Amygdala (tissue), 56 donors: ENCODE measurements at places on chromosomes 16 and 17.

DNA sequence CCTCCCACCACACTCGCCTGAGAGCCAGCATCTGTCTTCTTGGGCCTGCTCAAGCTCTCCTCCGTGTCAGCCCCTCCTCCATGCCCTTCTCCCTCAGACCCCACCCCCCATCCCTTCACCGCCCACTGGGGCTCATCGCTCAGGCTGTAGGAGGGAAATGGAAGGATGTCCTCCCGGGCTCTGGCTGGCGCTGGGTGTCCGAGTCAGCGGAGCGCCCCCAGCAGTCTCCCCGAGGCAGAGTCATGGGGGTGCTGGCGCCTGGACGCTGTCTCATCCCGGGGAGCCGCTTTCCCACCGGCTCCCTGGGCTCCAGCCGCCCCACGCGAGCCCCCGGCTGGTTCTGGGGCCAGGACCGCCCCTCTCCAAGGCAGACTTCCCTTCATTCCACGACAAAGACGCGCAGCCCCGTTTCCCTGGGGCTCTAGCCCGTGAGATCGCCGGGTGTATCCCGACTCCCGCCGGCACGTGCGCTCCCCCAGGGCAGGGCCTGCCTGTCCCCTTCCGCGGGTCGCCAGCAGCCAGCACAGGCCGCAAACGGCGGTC is 428 bp upstream of the ANTKMT start:
- DNase-seq = peak; percentile 69

DNA sequence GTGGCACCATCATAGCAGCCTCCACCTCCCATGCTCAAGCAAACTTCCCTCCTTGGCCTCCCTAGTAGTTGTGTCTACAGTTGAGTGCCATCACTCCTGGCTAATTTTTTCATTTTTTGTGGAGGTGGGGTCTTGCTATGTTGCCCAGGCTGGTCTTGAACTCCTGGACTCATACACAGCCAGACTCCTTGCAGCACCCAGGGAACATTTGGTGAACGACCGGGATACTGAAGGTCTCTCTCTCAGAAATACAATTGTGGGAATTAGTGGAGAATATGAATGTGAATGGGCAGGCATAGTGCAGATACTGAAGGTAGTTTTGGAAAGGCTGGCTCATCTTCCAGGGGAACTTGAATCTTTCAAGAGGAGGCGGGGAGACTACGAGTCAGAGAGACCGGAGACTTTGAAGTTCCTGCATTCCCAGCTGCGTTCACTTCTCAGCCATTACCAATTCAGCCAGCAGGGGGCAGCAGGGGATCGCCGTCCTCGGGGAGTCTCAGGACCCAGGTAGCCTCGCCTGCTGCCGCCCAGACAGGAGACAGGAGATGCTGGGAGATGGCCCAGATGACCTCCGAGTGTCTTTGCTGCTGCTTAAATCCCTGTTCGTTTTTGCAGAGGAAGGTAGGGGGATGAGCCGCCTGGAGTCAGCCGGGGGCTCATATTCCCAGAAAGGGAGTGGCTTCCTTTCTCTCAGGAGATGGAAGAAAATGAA is 68.6 kb downstream of the HAPSTR1 start:
- DNase-seq = peak; percentile 70

DNA sequence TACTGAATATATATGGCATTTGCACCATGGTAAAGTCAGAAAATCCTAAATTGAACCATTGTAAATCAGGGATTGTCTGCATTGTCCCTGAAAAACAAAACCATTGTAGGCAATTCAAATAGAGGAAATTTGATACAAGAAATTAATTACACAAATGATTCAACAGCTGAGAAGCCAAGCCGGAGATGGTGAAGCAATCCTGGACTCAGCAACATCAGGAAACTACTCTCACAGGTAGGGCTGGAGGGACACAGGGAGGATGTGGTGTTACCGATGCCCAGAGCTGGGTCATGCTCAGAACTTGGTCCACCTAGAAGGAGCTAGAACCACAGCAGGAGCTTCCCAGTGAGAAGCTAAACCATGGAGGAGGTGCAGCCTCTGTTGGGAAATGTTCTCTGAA is 18.5 kb upstream of the SCNN1B start:
- DNase-seq = no peak

- no peak for DNase-seq
Observed at GRCh38 chr17:76527430-76528111, 9.9 kb downstream of the CYGB start.

GRCh38 chr17:7589891-7590691 is at the start of gene SOX15:
SOX15 (minus strand) TSS chr17:7590094; CDS start chr17:7589676, 418 bp downstream.
- DNase-seq = no peak

GRCh38 chr17:80384078-80384960 is 30.6 kb upstream of the ENDOV start:
- DNase-seq = no peak

GRCh38 chr16:10694306-10694705 is 424 bp downstream of the TEKT5 start:
- no peak for DNase-seq

DNA sequence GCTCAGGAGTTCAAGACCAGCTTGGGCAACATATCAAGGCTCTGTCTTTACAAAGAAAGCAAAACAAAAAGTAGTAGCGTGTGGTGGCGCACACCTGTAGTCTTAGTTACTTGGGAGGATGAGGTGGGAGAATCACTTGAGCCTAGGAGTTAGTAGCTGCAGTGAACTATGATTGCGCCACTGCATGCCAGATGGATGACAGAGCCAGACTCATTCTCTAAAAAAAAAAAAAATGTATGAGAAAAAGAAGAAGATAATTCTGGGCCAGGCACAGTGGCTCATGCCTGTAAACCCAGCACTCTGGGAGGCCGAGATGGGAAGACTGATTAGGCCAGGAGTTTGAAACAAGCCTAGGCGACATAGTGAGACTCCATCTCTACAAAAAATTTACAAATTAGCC is 28.5 kb downstream of the STAT5B start:
- DNase-seq = no peak

DNA sequence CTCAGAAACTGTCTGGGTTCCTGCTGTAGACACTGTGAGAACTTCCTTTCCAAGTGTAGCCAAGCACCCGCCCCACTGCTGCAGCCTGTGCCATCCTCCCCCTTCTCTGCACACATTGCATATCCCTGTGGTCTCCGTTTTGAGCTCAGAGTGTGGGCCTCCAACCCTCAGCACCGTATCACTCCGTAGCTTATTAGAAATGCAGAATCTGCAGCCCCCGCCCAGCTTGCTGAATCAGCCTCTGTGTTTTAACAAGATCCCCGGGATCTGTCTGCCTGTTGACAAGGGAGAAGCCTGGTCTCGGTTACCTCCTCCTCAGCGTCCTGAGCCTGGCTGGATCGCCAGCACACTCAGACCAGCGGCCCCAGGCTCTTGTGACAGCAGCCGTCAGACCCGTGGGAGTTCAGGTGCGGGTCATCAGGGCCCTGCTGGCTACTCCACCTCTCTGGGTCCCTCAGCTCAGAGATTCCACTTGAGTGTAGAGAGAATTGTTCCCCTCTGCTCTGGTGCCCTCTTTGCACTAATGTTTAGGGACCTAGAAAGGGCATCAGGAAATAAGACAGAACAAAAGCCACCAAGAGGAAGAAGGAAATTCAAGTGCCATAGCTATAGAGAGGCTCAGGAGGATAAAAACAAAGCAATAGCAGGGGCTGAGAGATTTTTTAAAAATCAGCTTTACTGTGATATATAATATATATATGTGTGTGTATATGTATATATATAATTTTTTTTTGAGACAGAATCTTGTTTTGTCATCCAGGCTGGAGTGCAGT is 92.3 kb downstream of the PITPNC1 start:
- no peak for DNase-seq

- peak; percentile 16 for DNase-seq
Observed at GRCh38 chr16:1823821-1824220, 2.8 kb downstream of the HAGH start.

- DNase-seq = no peak
Observed at GRCh38 chr16:84109598-84110335, 7.0 kb downstream of the MBTPS1 start.

DNA sequence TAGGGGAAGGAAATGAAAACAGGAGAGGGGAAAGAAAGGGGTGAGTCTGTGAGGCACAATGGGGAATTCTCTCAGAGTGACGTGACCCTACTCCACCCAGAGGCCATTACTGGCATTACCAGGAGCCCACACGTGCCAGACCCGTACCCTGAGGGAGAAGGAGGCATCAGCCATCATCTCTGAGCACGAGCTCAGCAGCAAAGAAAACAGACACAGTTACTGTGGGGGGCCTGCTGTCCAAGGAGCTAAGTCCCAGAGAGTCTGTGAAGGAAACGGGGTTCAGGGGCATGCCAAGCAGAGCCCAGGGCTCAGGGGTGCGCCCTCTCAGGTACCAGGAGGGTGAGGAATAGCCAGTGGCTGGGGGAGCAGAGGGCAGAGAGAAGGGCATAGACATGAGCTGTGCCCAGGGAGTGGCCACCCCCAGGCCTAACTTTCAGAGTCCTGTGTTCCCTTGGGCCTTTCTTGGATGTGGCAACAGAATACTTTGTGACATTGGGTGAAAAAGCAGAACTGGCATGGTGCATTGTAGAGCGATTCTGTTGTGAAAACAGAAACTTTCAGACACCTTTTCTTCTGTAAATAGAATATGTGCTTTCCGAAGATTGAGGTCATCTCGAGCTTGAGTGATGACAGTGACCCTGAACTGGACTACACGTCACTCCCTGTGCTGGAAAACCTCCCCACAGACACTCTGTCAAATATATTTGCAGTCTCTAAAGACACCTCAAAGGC is 11.3 kb downstream of the TAF1C start:
- no peak for DNase-seq

DNA sequence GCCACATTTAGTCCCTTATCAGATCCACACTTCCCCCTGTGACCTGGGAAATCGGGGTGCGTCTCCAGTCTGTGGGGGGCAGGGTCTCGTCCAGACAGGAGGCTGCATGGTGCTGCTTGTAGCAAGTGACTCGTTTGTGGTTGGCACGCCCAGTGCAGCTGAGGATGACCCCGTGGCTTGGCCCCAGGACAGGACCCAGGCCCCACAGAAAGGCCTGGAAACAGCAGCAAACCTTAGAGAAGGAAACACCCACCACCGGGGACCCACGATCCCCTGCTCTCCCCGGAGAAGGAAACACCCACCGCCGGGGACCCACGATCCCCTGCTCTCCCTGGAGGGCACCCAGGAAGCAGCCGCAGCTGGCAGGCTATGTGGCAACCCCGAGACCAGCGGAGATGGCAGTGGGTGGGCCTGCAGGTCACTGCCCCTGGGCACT is 8.2 kb upstream of the C16orf95 start:
- no peak for DNase-seq

DNA sequence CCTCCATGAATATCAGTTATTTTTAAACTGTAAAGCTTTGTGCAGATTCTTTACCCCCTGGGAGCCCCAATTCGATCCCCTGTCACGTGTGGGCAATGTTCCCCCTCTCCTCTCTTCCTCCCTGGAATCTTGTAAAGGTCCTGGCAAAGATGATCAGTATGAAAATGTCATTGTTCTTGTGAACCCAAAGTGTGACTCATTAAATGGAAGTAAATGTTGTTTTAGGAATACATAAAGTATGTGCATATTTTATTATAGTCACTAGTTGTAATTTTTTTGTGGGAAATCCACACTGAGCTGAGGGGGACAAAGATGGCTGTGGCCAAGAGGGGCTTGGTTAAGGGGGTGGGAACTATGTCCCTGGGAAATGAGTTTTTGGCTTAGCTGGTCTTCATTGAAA is 2.3 kb downstream of the CCL11 start:
- no peak for DNase-seq

DNA sequence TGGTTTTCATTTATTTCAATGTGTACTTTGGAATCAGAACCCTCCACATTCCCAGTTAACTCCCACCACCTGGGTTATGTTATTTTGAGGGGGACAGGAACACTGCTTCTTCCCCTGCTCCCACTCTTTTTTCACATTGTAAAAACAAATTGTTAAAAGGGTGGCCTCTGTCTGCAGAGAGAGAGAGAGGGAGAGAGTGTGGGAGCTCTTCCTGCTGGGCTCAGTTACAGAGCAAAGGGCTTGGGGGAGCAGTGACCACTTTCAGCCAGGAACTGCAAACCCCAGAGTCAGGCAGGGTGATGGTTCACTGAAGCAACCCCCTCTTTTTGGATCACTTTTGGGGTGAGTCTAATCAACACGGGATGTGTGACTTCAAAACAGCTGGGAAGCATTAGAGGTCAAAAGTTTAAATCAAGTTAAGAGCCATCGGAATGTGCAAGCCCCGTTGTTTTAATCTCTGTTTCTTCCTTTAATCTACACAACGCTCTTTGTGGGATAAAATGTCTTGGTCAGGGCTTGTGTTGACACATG is 577.0 kb upstream of the CDH11 start:
- no peak for DNase-seq

GRCh38 chr16:81520151-81520470 is 75.5 kb downstream of the CMIP start:
- no peak for DNase-seq

DNA sequence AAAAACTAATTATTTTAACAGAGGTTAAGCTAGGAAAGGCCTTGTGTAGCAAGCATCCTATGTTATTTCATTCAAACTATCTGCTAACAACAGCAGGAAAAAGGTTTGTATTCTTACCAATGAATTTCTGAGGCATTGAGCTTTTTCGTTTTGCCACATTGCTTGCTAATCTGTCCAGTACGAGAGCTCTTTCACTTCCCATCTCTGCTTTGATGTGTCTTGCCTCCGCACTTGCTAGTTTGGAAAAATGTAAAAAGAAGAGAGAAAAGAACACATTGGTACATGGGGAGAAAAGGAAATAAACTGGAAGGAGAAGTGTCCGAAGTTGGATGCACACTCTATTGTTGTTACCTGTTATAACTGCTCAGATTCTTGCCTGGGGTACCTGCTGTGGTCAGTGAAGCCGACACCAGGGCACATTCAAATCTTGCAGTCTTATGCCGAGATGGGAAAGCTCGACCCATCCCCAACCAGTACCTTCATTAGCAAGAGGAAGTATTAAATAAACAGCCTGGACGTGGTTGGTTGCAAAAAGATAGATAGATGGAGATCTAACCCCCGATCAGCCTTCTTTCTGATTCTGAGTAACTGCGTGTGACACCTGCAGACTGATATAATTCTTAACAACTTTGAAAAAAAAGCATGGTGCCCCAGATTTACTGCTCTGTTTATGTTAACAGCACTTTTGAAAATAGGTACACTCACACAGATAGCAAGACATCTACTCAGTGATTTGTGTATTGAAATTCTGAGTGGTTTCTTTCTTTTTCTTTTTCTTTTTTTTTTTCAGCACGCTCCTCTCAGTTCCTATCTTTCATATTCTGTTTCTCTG is 40.0 kb downstream of the GRB7 start:
- no peak for DNase-seq

- DNase-seq = no peak
Observed at GRCh38 chr16:5447734-5448133, 350.1 kb upstream of the EEF2KMT start.

- DNase-seq = peak; percentile 56
Observed at GRCh38 chr17:34252444-34253138, 2.5 kb upstream of the CCL2 start.

DNA sequence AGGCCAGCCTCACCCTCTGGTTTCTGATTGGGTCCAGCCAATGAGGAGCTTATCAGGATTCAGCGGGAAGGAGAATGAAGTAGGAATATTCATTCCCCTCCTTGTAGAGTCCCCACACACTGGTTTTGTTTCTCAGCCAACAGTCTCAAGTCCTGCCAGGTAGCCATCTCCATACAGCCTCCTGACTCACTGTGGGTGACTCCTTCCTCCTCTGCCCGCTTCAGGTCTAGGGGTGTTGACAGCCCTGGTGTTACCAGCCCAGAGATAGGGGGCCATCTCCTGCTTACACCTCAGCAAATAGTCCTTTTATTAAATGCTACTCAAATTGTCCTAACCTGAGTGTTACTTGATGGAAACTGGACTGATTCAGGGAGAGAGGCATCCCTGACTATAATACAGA is 4.0 kb upstream of the MFAP4 start:
- DNase-seq = no peak

- no peak for DNase-seq
Observed at GRCh38 chr17:40648384-40648968, 858 bp upstream of the SMARCE1 start.
